ENCODE measurements at places on chromosomes 7 and 10.

DNA sequence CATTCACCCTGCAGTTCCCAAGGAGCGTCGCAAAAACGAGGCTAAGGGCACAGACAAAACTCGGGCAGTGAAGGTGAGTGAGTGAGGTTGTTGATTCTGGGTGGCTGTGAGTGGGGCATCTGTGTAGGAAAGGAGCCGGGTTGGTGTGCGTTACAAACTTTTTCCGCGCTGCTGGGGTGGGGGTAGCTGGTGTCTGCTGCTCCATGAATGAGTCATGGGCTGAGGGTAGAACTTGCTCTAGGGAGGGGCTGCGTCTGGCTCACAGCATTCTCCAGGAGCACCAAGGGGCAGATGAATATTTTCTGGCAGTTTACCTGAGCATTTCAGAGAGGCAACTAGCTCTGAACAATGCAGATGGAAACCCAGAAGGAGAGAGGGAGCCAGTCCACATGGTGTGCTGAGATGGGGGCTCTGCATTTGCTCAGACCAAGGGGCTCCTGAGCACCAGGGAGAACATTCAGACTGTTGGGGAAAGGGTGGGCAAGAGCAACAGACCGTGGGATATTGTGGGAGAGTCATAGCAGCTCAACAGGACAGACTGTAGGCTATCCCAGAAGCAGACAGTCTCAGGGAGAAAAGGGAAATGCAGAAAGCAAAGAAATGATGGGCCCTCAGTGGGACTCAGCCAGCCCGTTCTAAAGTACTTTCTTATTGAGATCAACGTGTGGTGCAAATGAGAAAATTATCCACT is 18.8 kb downstream of the NOBOX start:
- DNase-seq: no peak

DNA sequence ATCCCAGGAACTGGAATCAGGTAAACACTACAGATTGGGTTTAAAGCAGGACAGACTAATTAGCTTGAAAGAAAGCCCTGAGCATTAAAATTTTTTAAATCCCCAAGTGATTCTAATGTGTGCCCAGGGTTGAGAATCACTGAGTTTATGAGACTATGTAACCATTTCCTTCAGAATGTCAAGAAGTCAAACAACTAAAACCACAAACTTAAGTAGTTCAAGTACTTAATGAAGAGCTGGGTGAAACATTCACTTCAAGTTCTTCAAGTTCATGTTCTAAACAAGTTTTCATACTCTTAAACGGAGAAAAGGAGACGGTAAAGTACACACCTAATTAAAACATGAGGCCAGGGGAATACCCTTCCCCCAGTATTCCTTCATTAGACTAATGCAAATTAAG is 28.2 kb upstream of the TLL2 start:
- no peak for DNase-seq

DNA sequence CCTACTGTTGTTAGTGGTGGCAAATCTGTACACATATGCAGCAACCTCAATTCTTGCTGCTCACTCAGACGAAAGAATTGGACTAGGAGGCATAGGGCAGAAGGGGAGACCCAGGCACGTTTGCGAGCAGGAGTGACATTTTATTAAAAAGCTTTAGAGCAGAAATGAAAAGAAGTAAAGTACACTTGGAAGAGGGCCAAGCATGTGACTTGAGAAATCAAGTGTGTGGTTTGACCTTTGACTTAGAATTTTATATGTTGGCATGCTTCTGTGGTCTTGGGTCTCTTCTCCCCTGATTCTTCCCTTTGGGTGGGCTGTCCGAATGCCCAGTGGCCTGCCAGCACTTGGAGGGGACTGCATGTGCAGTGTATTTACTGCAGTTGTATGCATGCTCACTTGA is 205.5 kb upstream of the SEMA3D start:
- DNase-seq: no peak

DNA sequence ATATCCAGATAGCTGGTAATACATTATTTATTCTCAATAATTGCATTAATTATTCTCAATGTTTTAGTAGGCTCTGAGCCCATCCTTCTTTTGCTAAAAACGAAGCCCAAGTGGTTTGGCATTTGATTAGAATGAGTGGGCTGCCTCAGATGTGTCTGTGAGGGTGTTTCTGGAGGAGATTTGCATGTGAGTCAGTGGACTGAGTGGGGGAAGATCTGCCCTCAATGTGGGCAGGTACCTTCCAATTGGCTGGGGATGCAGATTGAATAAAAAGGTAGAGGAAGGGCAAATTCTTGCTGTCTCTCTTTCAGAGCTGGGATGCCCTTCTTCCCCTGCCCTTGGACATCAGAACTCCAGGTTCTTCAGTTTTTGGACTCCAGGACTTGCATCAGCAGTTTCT is 290.6 kb upstream of the SMIM30 start:
- DNase-seq: no peak

DNA sequence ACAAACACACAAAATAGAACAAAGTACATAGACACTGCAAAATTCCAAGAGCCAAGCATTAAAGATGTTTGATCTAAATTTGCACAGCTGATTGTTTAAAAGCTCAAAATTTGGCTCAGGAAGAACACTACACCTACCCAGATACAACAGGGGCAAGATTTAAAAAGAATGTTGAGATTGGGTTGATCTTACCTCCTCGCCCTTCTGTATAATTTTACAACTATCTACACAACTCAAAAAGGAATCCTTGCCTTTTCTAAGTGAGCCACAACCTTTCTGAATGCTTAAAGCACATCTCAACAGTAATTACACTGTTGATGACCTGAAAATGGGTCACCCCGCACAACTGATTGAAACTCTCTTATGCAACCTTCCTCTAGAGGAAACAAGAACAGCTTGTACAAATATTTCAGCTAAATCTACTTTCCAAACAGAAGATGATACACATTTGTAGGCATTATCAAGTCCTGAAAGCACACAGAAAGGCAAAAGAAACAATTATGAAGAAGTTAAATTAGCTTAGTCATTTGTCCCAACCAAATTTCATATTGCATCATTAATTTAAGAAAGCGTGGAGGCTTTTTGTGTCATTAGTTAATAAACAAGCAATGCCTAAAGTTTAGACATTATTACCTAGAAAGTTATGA is 75.5 kb downstream of the UBE2H start:
- no peak for DNase-seq

Measured in central memory CD4-positive, alpha-beta T cell (primary cell).